ENCODE measurements at places on chromosomes 5 and 9. TPM values are rescaled to one million over a fixed set of nuclear protein-coding genes. Genes with fewer than 3 reads are reported as not detected.
A peak's percentile ranks its signal among the peaks of the same experiment; 100 is the strongest.

Gene PCDHGB3
- total RNA-seq: 0.76 TPM

GRCh38 chr9:38018958-38019602 is 49.9 kb downstream of the SHB start:
- ATAC-seq: peak; percentile 44

GRCh38 chr5:145028626-145029025 is 806.5 kb downstream of the PRELID2 start:
- no peak for ATAC-seq

- ATAC-seq: no peak
These were observed 211.0 kb downstream of the PIK3R1 start for GRCh38 chr5:68426586-68426985.

GRCh38 chr5:30413540-30413939 is 779.9 kb upstream of the CDH6 start:
- no peak for ATAC-seq

Data from esophagus mucosa (tissue), 1 donor.